ENCODE measurements at places on chromosomes 4 and X. TPM values are rescaled to one million over a fixed set of nuclear protein-coding genes. Genes with fewer than 3 reads are reported as not detected.

Gene MAGEA11
- not detected for polyA plus RNA-seq

Gene SOX3
- not detected for polyA plus RNA-seq

Gene GLRA2
- polyA plus RNA-seq = not detected

Gene SYNPO2
- polyA plus RNA-seq = not detected

Gene FOXR2
- not detected for polyA plus RNA-seq

Gene MRFAP1L1
- polyA plus RNA-seq = 56.0 TPM

Gene SNCA
- polyA plus RNA-seq = 4.1 TPM

Gene BMPR1B
- not detected for polyA plus RNA-seq

Gene MGST2
- polyA plus RNA-seq = 3.8 TPM

Gene PABPC5
- polyA plus RNA-seq = not detected

Gene FGFR3
- polyA plus RNA-seq = not detected

Gene PPP2R3B
- 17.4 TPM for polyA plus RNA-seq

Gene SLC9A7
- 43.3 TPM for polyA plus RNA-seq

Gene ZNF185
- polyA plus RNA-seq = 1.8 TPM

Gene XKRX
- 2.0 TPM for polyA plus RNA-seq

Gene CENPE
- 0.31 TPM for polyA plus RNA-seq

Gene ADGRG4
- polyA plus RNA-seq = not detected

Gene TMSB15B
- polyA plus RNA-seq = 18.3 TPM

Gene SCRG1
- not detected for polyA plus RNA-seq

Gene ADGRL3
- not detected for polyA plus RNA-seq

Gene LUZP4
- polyA plus RNA-seq = not detected

Gene CCDC149
- polyA plus RNA-seq = not detected

Gene ACE2
- polyA plus RNA-seq = not detected

Gene PLAC8
- 884 TPM for polyA plus RNA-seq

Data from naive B cell (primary cell).